ENCODE measurements at places on chromosomes 12 and 14.

DNA sequence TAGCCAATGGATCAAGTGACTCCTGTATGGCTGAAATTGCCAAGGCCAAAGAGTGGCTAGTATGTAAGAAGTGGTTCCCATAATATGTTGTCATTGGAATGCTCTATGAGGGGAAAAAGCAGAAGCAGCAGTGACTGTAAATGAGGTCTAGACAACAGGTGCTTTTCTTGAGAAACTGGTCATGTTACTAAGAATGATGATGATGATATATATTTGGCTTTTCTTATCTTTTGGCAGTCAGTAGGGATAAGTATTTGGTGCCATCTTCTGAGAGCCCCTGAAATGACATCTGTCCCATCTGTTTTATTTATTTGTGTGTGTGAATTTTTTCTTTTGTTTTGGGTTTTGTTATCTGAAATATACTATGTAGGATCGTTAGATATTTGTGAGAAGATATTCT is 141.7 kb downstream of the SYT1 start:
- DNase-seq = no peak

GRCh38 chr12:49491823-49492222 is 47.0 kb upstream of the KCNH3 start:
- no peak for DNase-seq

DNA sequence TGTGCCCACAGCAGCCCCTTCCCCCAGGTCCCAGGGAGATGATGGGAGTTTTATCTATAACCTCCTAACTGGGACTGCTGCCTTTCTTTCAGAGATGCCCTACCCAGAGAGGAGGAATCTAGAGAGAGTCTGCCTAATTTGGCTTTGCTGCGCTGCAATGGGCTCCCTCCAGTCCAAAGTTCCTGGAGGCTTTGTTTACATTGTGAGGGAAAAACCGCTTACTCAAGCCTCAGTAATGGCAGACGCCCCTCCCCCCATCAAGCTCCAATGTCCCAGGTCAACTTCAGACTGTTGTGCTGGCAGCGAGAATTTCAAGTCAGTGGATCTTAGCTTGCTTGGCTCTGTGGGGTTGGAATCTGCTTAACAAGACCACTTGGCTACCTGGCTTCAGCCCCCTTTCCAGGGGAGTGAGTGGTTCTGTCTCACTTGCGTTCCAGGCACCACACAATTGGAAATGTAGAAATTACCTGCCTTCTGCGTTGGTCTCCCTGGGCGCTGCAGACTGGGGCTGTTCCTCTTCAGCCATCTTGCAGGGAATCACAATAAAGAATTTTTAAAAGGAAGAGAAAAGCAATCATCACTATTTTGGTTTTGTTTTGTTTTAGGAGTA is 262.5 kb downstream of the FOXG1 start:
- DNase-seq = no peak

GRCh38 chr14:34501004-34501580 is 38.4 kb downstream of the EAPP start:
- DNase-seq = no peak

GRCh38 chr12:51863933-51864832 is 15.7 kb upstream of the FIGNL2 start:
- DNase-seq = peak; percentile 61

DNA sequence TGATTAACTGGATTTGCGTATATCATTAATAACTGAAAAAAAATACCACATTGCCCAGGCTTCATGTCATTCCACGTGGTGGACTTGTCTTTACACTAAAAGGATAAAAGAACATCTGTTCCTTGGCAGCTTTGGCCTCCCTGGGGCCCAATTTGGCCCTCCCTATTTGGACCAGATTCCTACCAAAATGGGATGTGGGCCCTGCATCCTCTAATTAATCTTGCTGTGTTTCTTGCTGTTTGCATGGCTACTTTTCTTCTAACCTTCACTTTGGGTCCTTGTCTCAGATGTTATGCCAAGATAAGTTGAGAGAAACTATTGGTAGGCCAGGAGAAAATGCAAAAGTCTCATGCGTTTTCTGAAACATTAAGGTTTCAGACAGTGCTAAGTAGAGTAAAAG is 57.5 kb downstream of the PTHLH start:
- DNase-seq = no peak

- DNase-seq = peak; percentile 53
These were observed 32.4 kb downstream of the BICD1 start for GRCh38 chr12:32139064-32139421.

Data from activated naive CD8-positive, alpha-beta T cell treated with anti-CD3 and anti-CD28 coated beads for 36 hours (primary cell).